Endothelial cell of umbilical vein (primary cell): ENCODE measurements at places on chromosomes 4 and X. TPM values are rescaled to one million over a fixed set of nuclear protein-coding genes. Genes with fewer than 3 reads are reported as not detected.

The IL15 gene
- 3.0 and 3.1 TPM in 2 replicates for total RNA-seq

The DAPP1 gene
- not detected in 2 replicates for total RNA-seq

The NOX1 gene
- total RNA-seq = not detected in 2 replicates

The CXXC4 gene
- not detected in 2 replicates for total RNA-seq

The ENPEP gene
- total RNA-seq = not detected in 2 replicates

The MAP7D2 gene
- 0.15 and 0.18 TPM in 2 replicates for total RNA-seq

The MAGEA12 gene
- total RNA-seq = not detected in 2 replicates

The MEPE gene
- total RNA-seq = not detected in 2 replicates

The AKAP14 gene
- total RNA-seq = not detected in 2 replicates

The FGFBP2 gene
- total RNA-seq = not detected in 2 replicates

The ITIH6 gene
- total RNA-seq = not detected in 2 replicates

The CSAG3 gene
- not detected in 2 replicates for total RNA-seq

The MAGEC1 gene
- not detected in 2 replicates for total RNA-seq

The SETD7 gene
- total RNA-seq = 36.4 and 39.9 TPM in 2 replicates

The S100G gene
- not detected in 2 replicates for total RNA-seq

The ERAS gene
- not detected in 2 replicates for total RNA-seq

The DHX15 gene
- total RNA-seq = 148 and 152 TPM in 2 replicates

The INTU gene
- 4.3 and 5.4 TPM in 2 replicates for total RNA-seq

The GAGE10 gene
- not detected in 2 replicates for total RNA-seq

The ALAS2 gene
- total RNA-seq = not detected in 2 replicates

The GAGE12H gene
- total RNA-seq = not detected in 2 replicates

The BBS7 gene
- 20.0 and 22.2 TPM in 2 replicates for total RNA-seq

The TMEM47 gene
- total RNA-seq = 22.2 and 26.8 TPM in 2 replicates

The TCEAL7 gene
- total RNA-seq = 8.2 and 10.5 TPM in 2 replicates

The EFHC2 gene
- total RNA-seq = not detected in 2 replicates

The POLA1 gene
- total RNA-seq = 16.4 and 18.6 TPM in 2 replicates

The ARHGAP36 gene
- total RNA-seq = not detected in 2 replicates

The CXorf65 gene
- not detected in 2 replicates for total RNA-seq

The CT47B1 gene
- not detected in 2 replicates for total RNA-seq

The RFC1 gene
- total RNA-seq = 56.2 and 57.1 TPM in 2 replicates

The DCLK2 gene
- total RNA-seq = 4.6 and 4.7 TPM in 2 replicates

The ANXA10 gene
- not detected in 2 replicates for total RNA-seq

The NIPAL1 gene
- total RNA-seq = 1.4 and 1.7 TPM in 2 replicates

The TEX13D gene
- total RNA-seq = not detected in 2 replicates

The RLIM gene
- total RNA-seq = 40.1 and 41.7 TPM in 2 replicates

The XAGE2 gene
- total RNA-seq = not detected in 2 replicates

The FGA gene
- total RNA-seq = not detected in 2 replicates
